Hepatocyte (in vitro differentiated cells): ENCODE measurements at places on chromosomes 3 and 15.

- no peak for DNase-seq
Measured at GRCh38 chr3:87219611-87220010, 7.5 kb upstream of the CHMP2B start.

DNA sequence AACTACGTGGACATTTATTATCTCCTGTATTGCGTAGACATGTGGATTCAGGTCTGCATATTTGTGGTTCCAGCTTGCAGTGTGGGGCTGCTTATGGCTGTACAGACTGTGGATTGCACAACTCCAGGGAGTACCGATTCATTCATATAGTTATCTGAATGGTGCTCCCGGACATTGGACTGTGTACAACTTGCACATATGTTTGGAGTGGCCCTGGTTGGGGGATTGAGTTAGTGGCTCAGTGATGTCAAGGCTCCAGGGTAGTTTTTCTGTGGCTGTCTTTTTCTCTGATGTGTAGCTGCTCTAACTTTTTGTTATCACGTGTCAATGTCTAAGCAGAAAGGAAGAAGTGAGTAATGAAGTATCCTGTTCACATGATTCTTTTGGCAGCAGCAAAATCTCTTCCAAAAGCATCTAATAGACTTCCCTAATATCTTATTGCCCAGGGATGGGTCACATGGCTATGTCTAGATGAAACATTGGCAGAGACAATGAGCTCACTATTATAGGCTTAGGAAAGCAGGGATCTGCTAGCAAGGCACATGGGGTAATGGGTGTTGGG lies 15.8 kb downstream of the ST3GAL6 start:
- DNase-seq: peak; percentile 77

GRCh38 chr3:142656575-142656974 lies 60.4 kb downstream of the PLS1 start:
- DNase-seq: no peak

DNA sequence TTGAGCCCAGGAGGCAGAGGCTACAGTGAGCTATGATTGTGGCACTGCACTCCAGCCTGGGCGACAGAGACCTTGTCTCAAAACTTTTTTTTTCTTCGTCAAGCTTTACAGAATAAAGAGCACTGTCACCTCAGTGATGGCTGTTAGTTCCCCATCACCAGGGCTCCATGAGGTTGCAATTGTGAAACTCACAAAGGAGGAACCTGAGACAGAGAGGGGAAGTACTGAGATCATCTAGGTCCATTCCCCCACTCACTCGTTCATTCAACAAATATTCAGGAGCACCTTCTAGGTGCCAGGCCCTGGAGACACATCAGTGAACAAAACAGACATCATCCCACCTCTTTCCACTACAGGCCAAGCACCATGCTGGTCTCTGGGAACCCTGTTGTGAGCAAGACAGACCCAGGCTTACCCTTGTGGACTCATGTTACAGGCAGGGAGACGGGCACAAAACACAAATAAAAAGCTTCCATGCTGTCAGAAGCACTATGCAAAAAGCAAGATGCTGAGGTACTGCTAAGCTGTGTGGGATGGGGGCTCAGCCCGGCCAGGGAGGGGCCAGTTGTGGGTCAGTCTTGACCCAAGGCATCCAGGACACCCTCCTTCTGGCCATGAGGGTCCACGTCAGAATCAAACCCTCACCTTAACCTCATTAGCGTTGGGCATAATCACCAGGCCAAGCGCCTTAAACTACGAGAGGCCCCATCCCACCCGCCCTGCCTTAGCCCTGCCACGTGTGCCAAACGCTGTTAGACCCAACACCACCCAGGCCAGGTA lies 2.1 kb upstream of the RHO start:
- DNase-seq: no peak
